Activated naive CD4-positive, alpha-beta T cell treated with anti-CD3 and anti-CD28 coated beads, Interleukin-2, amount 50 U/mL, for 72 hours (primary cell): ENCODE measurements at places on chromosomes 13 and 19. TPM values are rescaled to one million over a fixed set of nuclear protein-coding genes. Genes with fewer than 3 reads are reported as not detected.

Gene RBM42
- 69.3 TPM for total RNA-seq

Gene CELF5
- 0.66 TPM for total RNA-seq

Gene CERS1
- 0.21 TPM for total RNA-seq

Gene PRRG2
- total RNA-seq = 2.3 TPM

Gene FCAR
- not detected for total RNA-seq

Gene KLC3
- 0.35 TPM for total RNA-seq
